ENCODE measurements at places on chromosomes 7 and 10.
A peak's percentile ranks its signal among the peaks of the same experiment; 100 is the strongest.

DNA sequence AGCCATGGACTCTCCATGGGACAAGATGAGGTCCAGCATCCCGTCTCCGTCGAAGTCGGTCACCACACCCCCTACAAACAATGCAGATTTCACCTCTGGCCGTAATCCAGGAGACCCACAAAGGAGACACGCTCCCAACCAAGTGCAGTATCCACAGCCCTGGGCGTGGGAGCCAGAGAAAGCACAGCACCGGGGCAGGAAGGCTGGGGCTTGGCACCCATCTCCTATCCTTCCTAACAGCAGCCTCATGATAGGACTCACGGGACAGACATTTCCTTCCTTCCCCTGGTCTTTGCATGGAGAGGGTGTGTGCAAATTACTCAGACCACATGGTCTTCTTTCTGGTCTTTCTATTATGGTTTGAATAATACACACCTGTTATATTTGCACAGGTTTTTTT, 46.3 kb downstream of the GOLGA7B start:
- no peak for DNase-seq

DNA sequence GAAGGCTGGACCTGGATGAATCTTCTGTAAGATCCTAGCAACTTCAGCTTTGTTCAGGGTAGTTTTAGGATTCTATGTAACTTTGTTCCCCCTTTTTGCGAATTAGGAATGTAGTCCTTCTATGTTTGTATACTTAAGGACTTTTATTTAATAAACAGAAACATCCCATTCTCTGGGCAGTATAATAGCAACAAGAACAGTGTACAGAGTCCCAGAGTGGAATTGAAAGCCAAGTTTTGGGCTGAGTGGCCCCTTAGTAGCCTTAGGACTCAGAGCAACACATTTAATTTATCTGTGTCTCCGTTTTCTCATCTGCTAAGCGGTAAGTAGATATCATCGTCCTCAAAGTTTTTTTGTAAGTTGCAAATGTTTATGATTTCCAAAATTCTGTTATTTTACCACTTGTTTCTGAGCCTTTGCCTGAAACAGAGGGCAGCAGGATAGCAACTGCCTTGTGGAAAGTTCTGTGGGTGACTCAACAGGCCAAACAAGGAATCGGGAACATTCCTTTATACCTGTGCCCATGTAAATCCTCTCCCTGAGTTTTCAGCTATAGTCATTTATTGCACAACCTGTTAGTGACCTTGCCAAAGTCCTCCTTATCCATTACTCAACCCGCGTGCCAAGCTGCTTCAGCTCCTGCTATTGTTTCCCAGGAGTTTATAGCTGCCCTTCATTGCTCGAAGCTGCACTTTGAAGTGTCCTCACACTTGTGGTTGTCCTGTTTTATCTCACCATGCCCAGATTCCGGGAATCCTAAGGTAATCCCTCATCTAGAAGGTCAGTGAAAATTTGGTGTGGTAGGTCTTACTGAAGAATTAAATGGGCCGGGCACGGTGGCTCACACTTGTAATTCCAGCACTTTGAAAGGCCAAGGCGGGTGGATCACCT, 199.1 kb upstream of the AHR start:
- no peak for DNase-seq

DNA sequence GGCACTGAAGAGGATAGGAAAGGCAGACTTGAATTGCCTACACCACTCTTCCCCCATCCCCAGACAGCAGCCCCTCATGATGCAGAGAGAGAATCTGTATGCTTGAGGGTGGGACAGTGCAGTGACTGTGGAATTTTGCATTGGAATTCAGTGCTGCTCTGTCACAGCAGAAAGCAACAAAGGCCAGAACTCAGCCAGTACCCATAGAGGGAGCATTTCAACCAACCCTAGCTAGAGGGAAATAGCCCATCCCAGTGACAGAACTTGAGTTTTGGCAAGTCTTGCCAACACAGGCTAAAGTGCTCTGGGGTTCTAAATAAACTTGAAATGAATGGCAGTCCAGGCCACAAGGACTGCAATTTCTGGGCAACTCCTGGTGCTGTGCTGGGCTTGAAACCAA, 80.4 kb downstream of the TES start:
- no peak for DNase-seq

- no peak for DNase-seq
These were observed 91.6 kb downstream of the EGFR start for GRCh38 chr7:55110282-55110992.

DNA sequence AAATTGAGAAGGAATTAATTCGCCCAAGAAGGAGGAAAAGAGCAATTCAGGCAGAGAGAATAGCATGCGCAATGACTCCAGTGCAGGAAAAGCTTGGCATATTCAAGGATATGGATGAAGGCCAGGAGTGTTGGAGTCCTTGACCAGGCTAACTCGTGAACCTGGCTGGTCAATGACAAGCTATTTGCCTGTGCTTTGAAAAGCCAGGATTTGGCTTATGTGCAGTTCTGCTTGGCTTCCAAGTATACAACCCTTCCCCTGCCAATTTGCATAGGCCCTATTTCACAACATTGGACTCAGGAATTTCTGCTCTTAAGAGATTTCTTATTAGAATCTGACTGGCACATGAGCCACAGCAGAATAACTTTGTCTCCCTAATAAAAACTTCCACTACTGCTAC, 72.3 kb upstream of the SP8 start:
- DNase-seq, result no peak

- DNase-seq, result no peak
These were observed 9.8 kb upstream of the PAX2 start for GRCh38 chr10:100735337-100736143.

DNA sequence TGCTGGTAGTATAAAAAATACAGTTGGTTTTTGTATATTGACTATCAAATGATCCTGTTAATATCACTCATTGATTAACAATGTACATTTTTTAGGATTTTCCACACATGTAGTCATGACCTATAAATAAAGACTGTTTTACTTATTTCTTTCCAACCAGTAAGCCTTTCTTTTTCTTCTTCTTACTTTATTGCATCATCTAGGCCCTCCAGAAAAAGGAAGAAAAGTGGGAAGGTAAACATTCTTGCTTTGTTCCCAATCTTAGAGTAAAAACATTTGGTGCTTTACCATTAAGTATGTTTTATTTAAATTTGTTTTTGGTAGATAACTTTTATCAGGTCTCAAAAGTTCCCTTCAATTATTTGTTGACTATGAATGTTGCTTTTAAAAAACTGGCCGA, 47.1 kb upstream of the CCNY start:
- no peak for DNase-seq

GRCh38 chr10:43220657-43221418, 46.0 kb downstream of the RASGEF1A start:
- DNase-seq, result no peak

GRCh38 chr10:129962872-129963640, 1.0 kb downstream of the EBF3 start:
- DNase-seq, result no peak

- DNase-seq, result no peak
These were observed 41.9 kb downstream of the DRGX start for GRCh38 chr10:49353895-49354566.

DNA sequence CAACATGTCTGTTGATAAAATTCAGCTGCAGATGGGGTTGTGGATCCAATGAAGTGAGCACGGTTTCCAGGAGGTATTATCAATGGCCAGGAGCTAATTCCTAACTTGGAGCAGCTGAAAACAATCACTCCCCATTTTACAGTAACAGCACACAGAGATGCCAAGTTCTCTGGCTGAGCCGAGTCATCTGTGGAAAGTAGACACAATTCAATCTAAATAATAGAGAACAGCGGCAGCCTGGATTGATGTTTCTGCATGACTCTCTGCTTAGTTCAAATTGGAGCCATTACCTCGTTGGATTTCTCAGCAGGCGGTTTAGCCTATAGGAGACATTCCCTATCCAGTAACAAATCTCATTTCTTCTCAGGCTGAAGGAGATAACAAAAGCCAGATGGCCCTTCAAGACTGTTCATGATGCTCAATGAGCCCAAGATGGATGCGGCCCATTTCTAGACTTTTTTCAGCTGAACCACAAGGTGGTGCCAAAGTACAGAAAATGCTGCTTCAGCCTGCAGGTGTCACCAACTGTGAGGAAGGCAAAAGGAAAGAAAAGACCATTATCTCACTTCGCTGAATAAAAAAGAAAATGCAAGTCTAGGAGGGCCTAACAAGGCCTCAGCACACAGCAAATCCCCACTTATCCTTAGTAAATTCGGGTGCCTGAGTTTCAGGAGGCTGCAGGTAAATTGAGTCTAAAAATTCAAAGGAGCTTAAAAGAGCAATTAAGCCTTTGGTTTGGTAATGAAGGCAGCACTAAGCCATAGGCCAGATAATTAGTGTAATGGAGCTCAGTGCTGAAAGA, 83.7 kb downstream of the SLC16A9 start:
- peak; percentile 11 for DNase-seq

- DNase-seq, result no peak
These were observed 1.3 kb upstream of the ITPRIP start for GRCh38 chr10:104339469-104340110.

- DNase-seq, result no peak
These were observed 148.2 kb upstream of the WNT16 start for GRCh38 chr7:121180436-121181063.

GRCh38 chr7:105269397-105269796, 119.3 kb downstream of the SRPK2 start:
- DNase-seq, result no peak

GRCh38 chr7:72163271-72163670, 248.9 kb downstream of the CALN1 start:
- DNase-seq, result no peak

GRCh38 chr7:142094861-142095260, 16.7 kb upstream of the MGAM2 start:
- DNase-seq, result no peak

- no peak for DNase-seq
These were observed 159.5 kb upstream of the HGF start for GRCh38 chr7:81929386-81929785.

DNA sequence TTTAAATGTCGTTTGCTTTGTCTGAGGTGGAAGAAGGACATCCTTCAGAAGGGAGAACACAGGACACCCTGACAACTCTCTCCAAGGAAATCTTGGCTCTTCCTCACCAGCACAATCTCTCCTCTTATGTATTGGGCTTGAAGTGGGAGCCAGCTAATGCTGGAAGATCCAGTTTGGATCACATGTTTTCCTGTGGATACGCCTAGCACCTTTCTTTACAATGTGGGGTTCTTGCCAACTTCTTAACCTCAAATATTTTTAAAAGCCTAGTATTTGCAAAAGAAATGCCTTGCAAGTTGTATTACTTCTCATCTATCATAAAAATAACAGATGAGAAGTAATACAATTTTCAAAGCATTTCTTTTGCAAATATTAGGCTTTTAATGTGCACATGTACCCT, 76.4 kb downstream of the FRMD4A start:
- DNase-seq, result no peak

GRCh38 chr10:82277591-82277990, 402.6 kb downstream of the NRG3 start:
- DNase-seq, result no peak

DNA sequence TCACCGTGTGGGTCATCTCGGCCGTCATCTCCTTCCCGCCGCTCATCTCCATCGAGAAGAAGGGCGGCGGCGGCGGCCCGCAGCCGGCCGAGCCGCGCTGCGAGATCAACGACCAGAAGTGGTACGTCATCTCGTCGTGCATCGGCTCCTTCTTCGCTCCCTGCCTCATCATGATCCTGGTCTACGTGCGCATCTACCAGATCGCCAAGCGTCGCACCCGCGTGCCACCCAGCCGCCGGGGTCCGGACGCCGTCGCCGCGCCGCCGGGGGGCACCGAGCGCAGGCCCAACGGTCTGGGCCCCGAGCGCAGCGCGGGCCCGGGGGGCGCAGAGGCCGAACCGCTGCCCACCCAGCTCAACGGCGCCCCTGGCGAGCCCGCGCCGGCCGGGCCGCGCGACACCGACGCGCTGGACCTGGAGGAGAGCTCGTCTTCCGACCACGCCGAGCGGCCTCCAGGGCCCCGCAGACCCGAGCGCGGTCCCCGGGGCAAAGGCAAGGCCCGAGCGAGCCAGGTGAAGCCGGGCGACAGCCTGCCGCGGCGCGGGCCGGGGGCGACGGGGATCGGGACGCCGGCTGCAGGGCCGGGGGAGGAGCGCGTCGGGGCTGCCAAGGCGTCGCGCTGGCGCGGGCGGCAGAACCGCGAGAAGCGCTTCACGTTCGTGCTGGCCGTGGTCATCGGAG, 1.8 kb downstream of the ADRA2A start:
- no peak for DNase-seq

DNA sequence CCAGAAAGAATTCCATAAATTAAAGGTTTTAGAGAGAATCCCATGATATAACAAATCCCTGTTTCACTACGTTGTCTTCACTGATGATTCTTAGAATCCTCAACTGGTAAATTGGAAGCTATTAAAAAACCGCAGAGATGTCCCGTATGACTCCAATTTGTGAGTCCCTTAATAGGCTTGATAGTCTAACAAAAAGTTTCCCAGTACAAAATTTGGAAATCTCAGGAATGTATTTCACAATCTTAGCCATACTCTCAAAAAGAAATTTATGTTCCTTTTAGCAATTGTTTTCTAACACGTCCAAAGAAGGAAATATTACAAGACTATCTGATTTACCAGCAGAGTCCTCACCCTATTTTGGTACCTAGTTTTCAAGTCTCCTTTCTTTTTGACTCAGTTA, 2.5 kb downstream of the TES start:
- no peak for DNase-seq

DNA sequence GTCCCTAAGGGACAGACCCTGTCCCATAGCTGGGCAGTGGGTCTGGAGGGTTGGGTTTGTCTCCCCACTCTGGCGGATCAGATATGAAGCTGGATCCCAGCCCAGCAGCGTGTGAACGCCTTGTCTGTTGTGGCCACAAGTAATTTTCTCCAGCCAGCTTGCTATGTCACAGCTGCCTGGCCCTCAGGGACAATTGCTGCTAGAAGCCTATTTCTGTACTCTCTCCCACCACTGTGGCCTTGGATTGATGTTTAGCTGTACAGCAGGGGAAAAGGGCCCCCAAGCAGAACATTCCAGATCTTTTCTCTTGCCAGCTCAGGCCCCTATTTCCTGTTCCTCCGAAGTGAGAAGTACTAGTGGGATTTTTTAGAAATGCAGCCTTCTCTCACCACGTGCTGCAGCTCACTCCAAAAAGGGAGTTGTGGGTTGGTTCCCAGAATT, 53.5 kb upstream of the WAC start:
- DNase-seq, result no peak

DNA sequence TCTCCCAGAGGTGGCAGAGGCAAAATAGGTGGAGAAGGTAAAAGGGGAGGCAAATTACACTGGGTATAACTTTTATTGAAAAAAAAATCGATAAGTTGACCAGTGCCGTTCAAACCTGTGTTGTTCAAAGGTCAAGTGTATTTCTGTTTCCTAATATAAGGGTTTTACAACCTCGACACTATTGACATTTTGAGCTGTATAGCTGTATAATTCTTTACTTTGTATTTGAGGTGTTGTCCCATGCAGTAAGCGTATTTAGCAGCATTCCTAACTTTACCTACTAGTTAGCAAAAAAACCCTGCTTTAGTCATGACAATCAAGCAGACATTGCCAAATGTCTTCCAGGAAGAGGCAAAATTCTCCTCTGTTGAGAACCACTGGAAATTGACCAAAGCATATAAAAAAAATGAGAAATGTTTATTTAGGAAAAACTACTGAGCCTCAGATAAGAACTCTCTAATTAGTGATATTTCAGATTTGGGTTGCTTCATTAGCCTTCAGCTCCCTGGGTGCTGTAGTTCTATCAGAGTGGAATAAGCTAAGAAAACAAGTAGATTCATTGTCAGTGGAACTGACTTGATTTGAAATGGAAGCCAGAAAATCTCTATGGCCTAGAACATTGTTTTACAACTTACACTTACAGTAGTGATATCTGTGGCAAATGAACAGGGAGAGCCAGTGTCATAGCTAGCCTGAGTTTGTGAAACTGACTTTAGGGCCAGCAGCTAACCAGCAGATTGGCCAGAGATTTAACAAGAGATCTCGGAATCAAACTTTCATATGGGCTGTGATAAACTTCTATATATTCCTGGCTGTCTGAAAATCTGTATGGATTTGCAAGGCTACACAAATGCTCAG, 331.6 kb downstream of the DGKB start:
- no peak for DNase-seq

Measured in stimulated activated CD8-positive, alpha-beta memory T cell treated with anti-CD3 and anti-CD28 coated beads, Interleukin-12 subunit alpha, Interleukin-12 subunit beta, amount 100 ng/mL, for 1 hour (primary cell).